ENCODE measurements at places on chromosomes 7 and 10. TPM values are rescaled to one million over a fixed set of nuclear protein-coding genes. Genes with fewer than 3 reads are reported as not detected.

The PPIF gene
- 161 TPM for total RNA-seq

DNA sequence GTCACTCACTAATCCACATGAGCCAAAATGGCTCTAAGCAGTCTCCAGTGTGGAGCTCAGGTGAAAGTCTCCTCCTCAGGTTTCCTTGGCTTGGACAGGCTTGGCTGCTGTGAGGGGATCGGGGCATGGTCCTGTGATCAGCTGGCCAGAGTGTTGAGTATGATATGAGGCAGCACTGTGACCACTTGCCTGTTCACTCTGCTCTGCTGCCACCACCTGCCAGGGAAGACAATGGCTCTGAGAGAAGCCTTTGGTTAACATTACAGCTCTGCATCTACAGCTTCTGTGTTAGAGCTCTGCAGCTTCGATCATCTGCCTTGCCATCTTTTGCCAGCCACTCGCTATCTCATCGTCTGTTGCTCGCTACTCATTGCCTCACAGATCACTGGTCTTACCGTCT is 20.1 kb upstream of the PTN start:
- DNase-seq, result no peak

- H3K36me3 ChIP-seq, result peaks cover 4% of the 10 kb centered on the region
- peaks cover 22% of the 10 kb centered on the region for H3K4me1 ChIP-seq
- H3K27ac ChIP-seq, result no peak overlapping the region
- peaks cover 10% of the 10 kb centered on the region for H3K27me3 ChIP-seq
- DNase-seq, result peak; percentile 53
These were observed 2.9 kb downstream of the SH2D4B start for GRCh38 chr10:80540618-80540980.

GRCh38 chr7:157674715-157675426 is 338.1 kb downstream of the DNAJB6 start:
- peaks cover 40% of the 10 kb centered on the region for H3K27me3 ChIP-seq
- no peaks in the 10 kb centered on the region for H3K4me1 ChIP-seq
- H3K27ac ChIP-seq, result no peak overlapping the region

The IDI2 gene
- not detected for total RNA-seq

- peaks cover 2% of the 10 kb centered on the region for H3K27me3 ChIP-seq
- DNase-seq, result no peak
- no peak overlapping the region for H3K4me3 ChIP-seq
- H3K4me1 ChIP-seq, result no peaks in the 10 kb centered on the region
These were observed 89.8 kb upstream of the PRPS1L1 start for GRCh38 chr7:18117482-18117881.

The ELOVL3 gene
- 0.14 TPM for total RNA-seq

DNA sequence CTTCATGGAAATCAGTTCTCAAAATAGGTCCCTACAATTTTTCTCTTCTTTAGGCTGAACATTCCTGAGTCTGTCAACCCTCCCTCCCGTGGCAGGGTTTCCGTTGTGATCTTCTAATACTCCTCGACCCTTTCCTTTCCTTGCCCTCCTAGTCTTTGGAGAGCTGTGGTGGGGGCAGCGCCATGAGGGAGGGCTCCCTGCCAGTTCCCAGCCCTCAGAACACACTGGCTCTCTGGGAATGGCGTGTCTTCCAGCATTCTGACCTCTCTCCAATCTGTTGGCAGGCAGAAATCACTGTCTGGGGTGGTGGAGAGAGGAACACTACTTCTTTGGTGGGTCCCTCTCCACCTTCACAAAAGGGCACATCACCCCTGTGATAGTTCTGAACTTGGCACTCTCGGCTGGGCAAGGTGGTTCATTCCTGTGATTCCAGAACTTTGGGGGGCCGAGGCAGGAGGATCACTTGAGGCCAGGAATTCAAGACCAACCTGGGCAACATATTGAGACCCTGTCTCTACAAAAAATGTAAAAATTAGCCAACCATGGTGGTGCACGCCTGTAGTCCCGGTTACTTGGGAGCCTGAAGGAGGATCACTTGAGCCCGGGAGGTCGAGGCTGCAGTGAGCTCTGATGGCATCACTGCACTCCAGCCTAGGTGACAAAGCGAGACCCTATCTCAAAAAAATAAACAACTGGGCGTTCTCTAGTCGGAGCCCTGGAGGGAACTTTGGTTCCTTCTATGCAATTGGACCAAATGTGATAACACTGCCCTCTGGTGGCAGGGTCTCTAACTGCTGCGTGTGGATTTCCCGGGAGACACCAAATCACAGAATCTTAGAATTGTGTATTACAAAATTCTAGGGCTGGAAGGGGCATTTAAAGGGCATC is 13.1 kb upstream of the ARPC1A start:
- DNase-seq, result peak; percentile 92
- H3K4me1 ChIP-seq, result peaks cover 10% of the 10 kb centered on the region
- H3K27ac ChIP-seq, result no peak overlapping the region

DNA sequence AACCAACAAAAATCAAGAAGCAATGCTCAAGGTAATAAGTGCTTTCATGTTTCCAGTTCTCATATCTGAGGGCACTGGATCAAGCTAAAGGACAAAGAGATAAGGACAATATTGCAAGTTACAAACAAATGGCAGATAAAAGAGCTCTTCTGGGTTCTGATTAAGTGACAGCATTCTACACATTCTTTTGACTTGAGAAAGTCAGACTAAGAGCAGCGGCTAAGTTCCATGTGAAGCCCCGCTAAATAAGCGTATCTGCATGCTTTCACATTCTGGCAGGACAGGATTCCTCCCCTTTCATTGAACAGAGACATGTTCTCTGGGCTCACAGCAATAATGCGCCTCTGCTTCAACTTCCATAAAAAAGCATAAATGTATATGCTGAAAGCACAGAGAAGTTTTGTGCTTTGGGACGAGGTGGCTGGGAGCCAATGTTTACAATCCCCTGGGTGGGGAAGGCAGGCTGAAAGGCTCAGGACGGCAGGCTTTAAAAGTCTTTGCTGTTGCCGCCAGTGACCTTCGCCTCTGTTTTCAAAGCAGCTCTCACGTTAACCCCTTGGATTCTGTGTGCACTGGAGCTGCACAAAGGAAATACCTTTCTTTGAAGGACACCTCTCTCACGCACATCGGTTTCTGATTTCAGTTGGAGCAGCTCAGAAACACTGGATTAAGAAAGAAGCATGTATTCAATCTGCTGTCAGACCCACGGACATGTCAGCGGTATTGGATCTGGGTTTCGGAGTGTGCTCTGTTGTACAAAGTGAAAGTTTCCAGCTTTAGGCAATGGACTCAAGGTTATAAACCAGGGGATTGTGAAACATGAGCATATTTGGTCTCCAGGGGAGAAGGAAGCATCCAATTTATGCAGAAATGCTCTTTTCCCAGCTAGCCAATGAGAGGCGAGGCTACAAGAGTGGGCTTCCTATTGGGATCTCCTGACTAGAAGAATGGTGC is 105.4 kb upstream of the FAM133B start:
- H3K27me3 ChIP-seq, result no peaks in the 10 kb centered on the region
- peak overlapping the region; percentile 76 for H3K27ac ChIP-seq
- H3K36me3 ChIP-seq, result peaks cover 35% of the 10 kb centered on the region
- H3K4me1 ChIP-seq, result peaks cover 51% of the 10 kb centered on the region

The AKR1D1 gene
- not detected for total RNA-seq

GRCh38 chr10:51348622-51349021 is 274.3 kb downstream of the PRKG1 start:
- H3K4me1 ChIP-seq, result no peaks in the 10 kb centered on the region
- H3K27me3 ChIP-seq, result no peaks in the 10 kb centered on the region
- no peak overlapping the region for H3K27ac ChIP-seq

DNA sequence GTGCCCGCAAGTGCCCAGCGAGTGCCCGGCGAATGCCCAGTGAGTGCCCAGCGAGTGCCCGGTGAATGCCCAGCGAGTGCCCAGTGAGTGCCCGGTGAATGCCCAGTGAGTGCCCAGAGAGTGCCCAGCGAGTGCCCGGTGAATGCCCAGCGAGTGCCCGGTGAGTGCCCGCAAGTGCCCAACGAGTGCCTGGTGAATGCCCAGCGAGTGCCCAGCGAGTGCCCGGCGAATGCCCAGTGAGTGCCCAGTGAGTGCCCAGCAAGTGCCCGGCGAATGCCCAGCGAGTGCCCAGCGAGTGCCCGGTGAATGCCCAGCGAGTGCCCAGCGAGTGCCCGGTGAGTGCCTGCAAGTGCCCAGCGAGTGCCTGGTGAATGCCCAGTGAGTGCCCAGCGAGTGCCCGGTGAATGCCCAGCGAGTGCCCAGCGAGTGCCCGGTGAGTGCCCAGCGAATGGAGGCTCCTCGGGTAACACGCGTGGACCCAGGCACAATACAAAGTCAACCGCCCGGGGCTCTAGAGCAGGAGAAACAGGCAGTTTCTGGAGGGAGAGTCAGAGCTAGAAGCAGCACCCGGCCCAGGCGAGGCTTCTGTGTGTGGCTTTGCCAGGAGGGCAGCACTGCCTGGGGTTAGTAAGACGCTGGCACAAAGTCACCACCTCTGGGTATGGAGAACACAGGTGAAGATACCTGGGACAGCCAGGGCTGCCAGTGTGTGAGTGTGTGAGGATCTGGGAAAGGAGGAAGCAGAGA is 38.2 kb upstream of the CFAP46 start:
- no peak overlapping the region for H3K4me3 ChIP-seq
- H3K4me1 ChIP-seq, result no peaks in the 10 kb centered on the region
- no peak overlapping the region for H3K27ac ChIP-seq
- H3K27me3 ChIP-seq, result no peaks in the 10 kb centered on the region

- peaks cover under 1% of the 10 kb centered on the region for H3K4me1 ChIP-seq
- DNase-seq, result no peak
- H3K27me3 ChIP-seq, result peaks cover 46% of the 10 kb centered on the region
- no peaks in the 10 kb centered on the region for H3K36me3 ChIP-seq
- no peak overlapping the region for H3K27ac ChIP-seq
These were observed 41.1 kb upstream of the TMEM72 start for GRCh38 chr10:44870031-44870430.

GRCh38 chr10:74238031-74238431 is 87.0 kb downstream of the ADK start:
- H3K4me3 ChIP-seq, result no peak overlapping the region
- H3K27ac ChIP-seq, result no peak overlapping the region
- peaks cover 12% of the 10 kb centered on the region for H3K4me1 ChIP-seq
- no peak for DNase-seq
- H3K36me3 ChIP-seq, result peaks cover 3% of the 10 kb centered on the region

The SPOCK2 gene
- 104 TPM for total RNA-seq

GRCh38 chr7:32616625-32617024 is 121.3 kb downstream of the AVL9 start:
- no peak overlapping the region for H3K4me3 ChIP-seq
- DNase-seq, result no peak
- peaks cover 3% of the 10 kb centered on the region for H3K4me1 ChIP-seq
- H3K36me3 ChIP-seq, result no peaks in the 10 kb centered on the region

The NEBL gene
- total RNA-seq, result 0.59 TPM

- no peak overlapping the region for H3K27ac ChIP-seq
- H3K4me1 ChIP-seq, result no peaks in the 10 kb centered on the region
- no peak overlapping the region for H3K4me3 ChIP-seq
- no peak for DNase-seq
- no peaks in the 10 kb centered on the region for H3K36me3 ChIP-seq
These were observed 20.1 kb upstream of the HDAC9 start for GRCh38 chr7:18475488-18475887.

DNA sequence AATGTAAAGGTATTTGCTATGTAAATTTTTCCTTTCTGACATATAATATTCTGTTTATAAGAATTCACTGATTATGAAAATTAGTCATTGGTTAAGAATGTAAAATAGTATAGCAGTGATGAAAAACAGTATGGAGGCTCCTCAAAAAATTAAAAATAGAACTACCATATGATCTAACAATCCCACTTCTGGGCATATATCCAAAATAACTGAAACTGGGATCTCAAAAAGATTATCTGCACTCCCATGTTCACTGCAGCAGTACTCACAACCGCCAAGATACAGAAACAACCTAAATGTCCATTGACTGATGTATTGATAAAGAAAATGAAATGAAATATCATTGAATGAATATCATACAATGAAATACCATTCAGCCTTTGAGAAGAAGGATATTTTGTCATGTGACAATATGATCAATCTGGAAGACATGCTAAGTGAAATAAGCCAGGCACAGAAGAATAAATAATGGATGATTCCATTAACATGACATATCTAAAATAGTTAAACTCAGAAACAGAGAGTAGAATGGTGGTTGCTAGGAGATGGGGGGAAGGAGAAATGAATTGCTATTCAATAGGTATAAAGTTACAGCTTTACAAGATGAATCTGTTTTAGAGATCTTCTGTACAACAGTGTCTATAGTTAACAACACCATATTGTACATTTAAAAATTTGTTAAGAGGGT is 14.0 kb downstream of the C10orf88 start:
- H3K4me3 ChIP-seq, result no peak overlapping the region
- H3K27ac ChIP-seq, result no peak overlapping the region
- no peak for DNase-seq
- H3K36me3 ChIP-seq, result peaks cover 33% of the 10 kb centered on the region
- no peaks in the 10 kb centered on the region for H3K27me3 ChIP-seq

The LDB3 gene
- total RNA-seq, result not detected

GRCh38 chr10:49419005-49419404 is 23.1 kb upstream of the DRGX start:
- DNase-seq, result no peak
- no peaks in the 10 kb centered on the region for H3K4me1 ChIP-seq
- H3K27ac ChIP-seq, result no peak overlapping the region
- no peak overlapping the region for H3K4me3 ChIP-seq
- peaks cover 14% of the 10 kb centered on the region for H3K27me3 ChIP-seq

The TMEM184A gene
- total RNA-seq, result not detected

The CYP3A7 gene
- total RNA-seq, result not detected

- no peaks in the 10 kb centered on the region for H3K27me3 ChIP-seq
- H3K27ac ChIP-seq, result peak overlapping the region; percentile 94
- H3K36me3 ChIP-seq, result no peaks in the 10 kb centered on the region
- peak; percentile 88 for DNase-seq
- H3K4me3 ChIP-seq, result peak overlapping the region; percentile 82
These were observed 43.2 kb downstream of the DPYSL4 start for GRCh38 chr10:132229834-132230556.

DNA sequence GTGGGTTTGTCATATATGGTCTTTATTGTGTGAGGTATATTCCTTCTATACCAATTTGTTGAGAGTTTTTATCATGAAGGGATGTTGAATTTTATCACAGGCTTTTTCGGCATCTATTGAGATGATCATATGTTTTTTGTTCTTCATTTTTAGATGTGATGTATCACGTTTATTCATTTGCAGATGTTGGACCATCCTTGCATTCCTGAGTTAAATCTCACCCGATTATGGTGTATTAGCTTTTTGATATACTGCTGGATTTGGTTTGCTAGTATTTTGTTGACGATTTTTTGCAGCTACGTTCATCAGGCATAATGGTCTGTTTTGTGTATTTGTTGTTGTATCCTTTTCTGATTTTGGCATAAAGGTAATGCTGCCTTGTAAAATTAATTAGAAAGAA is 311.0 kb downstream of the PTEN start:
- H3K36me3 ChIP-seq, result peaks cover 10% of the 10 kb centered on the region
- H3K27ac ChIP-seq, result no peak overlapping the region
- peaks cover 25% of the 10 kb centered on the region for H3K4me1 ChIP-seq
- H3K27me3 ChIP-seq, result peaks cover 21% of the 10 kb centered on the region

All from activated CD4-positive, alpha-beta T cell treated with anti-CD3 and anti-CD28 coated beads, Interleukin-2, amount 10 ng/mL, durations not matched to agents 24 days and 14 days (primary cell).